ENCODE measurements at places on chromosomes 2 and 18. TPM values are rescaled to one million over a fixed set of nuclear protein-coding genes. Genes with fewer than 3 reads are reported as not detected.

- no peak for DNase-seq
Measured at GRCh38 chr2:192940767-192941166, 746.0 kb upstream of the TMEFF2 start.

GRCh38 chr2:236857781-236858180 lies 227.9 kb upstream of the COPS8 start:
- DNase-seq, result no peak

DNA sequence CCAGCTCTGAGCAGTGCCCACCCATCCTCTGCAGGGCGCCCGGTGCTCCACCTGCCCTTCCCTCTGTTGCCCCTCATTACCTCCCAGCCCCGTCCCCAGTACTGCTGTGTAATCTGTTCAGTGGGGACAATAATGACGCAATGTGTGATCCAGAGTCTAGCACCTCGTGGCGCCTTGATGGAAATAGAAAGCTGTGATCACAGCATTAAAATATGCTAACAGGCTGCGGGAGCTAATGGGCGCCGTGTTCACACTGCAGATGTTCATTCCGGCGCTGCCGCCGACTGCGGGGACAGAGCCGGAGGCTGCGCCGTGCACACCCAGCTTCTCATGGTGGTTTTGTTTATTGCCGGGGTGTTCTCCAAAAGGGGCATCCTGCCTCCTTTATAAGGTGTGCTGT lies 235.2 kb downstream of the LDLRAD4 start:
- DNase-seq, result no peak

BOK gene
- total RNA-seq, result 47.5 TPM

GRCh38 chr18:50199346-50199855 lies 4.5 kb upstream of the MYO5B start:
- no peak for DNase-seq

GRCh38 chr2:84817239-84817655 lies 63.6 kb downstream of the TRABD2A start:
- DNase-seq, result no peak

DNA sequence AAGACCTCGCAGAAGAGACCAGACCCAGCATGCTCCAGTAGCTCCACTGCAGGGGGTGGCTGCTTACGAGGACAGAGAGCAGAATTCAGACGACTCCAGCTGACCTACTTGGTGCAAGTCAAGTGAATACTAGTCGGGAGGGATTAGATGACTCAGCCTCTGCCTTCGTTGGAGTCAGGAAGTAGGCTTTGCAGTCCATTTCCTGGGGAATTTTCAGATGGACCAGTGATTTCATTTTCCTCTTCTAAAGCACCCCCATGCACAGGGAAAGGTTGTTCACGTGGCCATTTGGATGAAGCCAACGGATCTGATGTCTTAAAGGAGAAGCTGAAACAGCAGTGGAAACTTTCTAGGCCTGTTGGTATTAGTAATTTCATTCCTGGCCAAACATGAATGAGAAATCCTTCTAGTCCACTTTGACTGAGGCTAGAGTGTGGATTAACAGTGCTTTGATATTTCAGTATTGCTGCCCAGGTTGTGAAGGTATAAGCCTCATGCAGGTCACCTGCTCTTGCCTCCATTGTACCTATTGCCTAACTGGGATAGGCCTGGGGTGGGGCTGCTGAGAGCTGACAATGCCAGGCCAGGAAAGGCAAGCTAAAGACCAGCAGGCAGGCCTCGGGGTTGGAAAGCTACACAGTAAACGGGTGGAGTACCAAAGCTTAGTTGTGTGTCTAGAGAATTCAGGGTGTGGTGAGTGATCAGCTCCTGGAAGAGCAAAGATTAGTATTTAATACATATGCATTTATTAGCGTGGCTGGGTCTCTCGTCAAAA lies 117.6 kb upstream of the FOSL2 start:
- no peak for DNase-seq

SLC9A2 gene
- not detected for total RNA-seq

GRCh38 chr18:22230471-22230945 lies 61.1 kb downstream of the GATA6 start:
- peak; percentile 76 for DNase-seq

GRCh38 chr2:235263205-235264120 lies 230.4 kb upstream of the AGAP1 start:
- DNase-seq, result peak; percentile 88

HRH4 gene
- not detected for total RNA-seq
